ENCODE measurements at places on chromosomes 4 and X. TPM values are rescaled to one million over a fixed set of nuclear protein-coding genes. Genes with fewer than 3 reads are reported as not detected.

SMAD1 gene
- 33.8 TPM for total RNA-seq

MAGED4B gene
- total RNA-seq: 18.6 TPM

CT45A7 gene
- not detected for total RNA-seq

PCDH7 gene
- 53.1 TPM for total RNA-seq

GRCh38 chr4:26807330-26807729 lies 53.3 kb upstream of the STIM2 start:
- DNase-seq: no peak

- DNase-seq: no peak
These were observed 120.1 kb downstream of the AFF1 start for GRCh38 chr4:87054900-87055299.

DNA sequence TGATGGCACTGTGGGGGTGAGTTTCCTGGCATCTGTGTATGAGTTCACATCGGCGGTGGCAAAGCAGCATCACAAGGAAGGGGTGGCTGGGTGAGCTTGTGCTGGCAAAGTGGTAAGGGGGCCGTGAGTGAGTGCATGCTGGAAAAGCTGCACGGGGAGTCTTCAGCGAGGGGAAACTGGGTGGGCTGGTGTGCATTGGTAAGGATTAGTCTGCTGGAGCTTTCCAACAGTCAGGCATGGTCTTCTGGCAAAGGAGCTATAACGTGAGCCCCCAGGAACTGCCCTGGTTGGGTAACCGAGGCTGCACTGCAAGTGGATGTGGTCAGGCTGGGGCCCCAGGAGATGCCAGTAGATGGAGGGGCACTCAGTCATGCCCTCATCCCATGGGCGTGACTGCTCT lies 30.7 kb downstream of the ADAM29 start:
- no peak for DNase-seq

DNA sequence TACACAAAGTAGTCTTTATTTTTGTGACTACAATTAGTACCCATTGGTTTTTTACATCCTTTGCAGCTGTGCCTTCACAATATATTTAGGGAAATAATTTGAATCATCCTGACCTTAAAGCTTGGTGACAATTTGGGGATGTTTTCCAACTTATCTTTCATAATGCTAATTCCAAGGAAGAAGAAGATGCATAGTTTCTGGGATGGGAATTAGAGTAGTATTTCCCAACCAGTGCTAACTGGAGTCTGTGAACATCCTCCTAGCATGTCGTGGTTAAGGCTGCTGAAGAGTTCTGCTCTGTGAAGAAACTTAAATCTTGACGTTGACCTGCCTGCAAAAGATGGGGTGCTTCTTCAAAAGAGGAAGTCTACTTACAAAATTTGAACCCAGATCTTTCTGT lies 173.5 kb downstream of the ANK2 start:
- DNase-seq: peak; percentile 19
